A549 treated with Hydrocortisone at 1 μM for 4 hours (cell line): ENCODE measurements at places on chromosomes 4 and X. TPM values are rescaled to one million over a fixed set of nuclear protein-coding genes. Genes with fewer than 3 reads are reported as not detected.

The ITIH6 gene
- not detected in 5 replicates for total RNA-seq

The CWH43 gene
- not detected in 5 replicates for total RNA-seq

The BEND4 gene
- 0.01 TPM in 1 of 5 replicates, not detected in the others for total RNA-seq

The LARP1B gene
- 10.7 to 17.2 TPM (median 12.0 TPM) in 5 replicates for total RNA-seq

The SLIT2 gene
- total RNA-seq: 0.02 to 0.06 TPM in 2 of 5 replicates, not detected in the others

The SLC9B1 gene
- 0.10 TPM in 1 of 5 replicates, not detected in the others for total RNA-seq

The ETDA gene
- total RNA-seq: not detected in 5 replicates
